Activated CD4-positive, alpha-beta memory T cell treated with anti-CD3 and anti-CD28 coated beads for 36 hours (primary cell): ENCODE measurements at places on chromosomes 4 and X. TPM values are rescaled to one million over a fixed set of nuclear protein-coding genes. Genes with fewer than 3 reads are reported as not detected.

DNA sequence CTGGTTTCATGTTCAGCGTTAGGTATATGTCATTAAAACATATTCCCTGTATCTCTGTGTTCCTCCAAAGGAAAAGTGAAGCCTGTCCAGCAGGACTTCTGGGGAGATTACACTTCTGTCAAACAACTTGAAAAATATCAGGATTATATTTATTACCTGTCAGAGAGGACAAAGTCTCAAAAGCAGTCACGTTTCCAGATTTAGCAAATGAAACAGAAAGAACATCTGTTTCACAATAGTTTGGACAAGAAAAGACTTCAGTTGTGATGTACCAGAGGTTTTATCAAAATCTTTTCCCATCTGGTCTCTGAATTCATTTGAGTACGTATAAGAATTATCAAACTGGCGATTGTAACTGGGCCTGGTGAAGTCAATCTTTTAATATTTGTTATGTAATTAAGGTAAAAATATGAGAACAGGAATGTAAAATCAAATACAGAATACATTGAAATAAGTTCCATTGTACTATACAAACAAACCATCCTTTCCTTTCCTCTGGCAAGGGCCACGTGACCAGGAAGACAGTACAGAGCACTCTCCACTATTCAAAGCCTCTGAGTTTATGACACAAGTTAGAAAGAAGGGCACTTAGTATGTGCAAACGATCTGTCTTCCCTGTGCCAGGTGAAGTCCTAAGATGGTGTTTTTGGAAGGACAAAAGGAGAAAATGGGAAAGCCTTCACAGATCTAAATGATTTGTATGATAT lies 3.2 kb downstream of the CASP3 start:
- no peak for DNase-seq

DNA sequence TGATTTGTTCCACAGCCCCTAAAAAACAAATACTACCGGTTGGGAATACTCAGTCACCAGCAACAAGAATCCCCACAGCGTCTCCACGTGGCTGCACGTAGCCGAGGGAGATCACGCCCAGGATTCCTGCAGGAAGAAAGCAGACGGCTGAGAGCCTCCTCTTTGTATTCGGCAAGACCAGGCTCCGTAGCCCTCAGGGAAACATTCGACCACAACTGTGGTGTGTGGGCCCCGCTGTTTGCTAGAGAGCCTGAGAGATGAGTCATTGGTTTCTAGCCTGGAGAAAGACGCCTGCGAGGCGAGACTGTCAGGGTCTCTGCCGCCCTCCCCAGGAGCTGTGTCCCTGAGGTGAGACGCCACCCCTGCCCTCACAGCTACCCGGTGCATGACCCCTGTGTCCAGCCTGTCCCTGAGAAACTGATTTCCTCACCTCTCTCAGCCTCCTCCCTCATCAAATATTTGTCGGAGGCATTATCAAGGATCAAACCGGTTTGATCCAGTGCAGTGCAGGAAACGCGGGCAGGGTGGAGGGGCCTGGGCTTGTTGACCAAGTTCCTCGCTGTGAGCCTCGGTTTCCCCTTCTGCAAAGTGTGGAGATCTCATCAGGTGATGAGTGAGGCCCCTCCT lies 4.7 kb upstream of the S100P start:
- DNase-seq: peak; percentile 92

GRCh38 chr4:147102596-147102995 lies 156.9 kb upstream of the TTC29 start:
- no peak for DNase-seq

DNA sequence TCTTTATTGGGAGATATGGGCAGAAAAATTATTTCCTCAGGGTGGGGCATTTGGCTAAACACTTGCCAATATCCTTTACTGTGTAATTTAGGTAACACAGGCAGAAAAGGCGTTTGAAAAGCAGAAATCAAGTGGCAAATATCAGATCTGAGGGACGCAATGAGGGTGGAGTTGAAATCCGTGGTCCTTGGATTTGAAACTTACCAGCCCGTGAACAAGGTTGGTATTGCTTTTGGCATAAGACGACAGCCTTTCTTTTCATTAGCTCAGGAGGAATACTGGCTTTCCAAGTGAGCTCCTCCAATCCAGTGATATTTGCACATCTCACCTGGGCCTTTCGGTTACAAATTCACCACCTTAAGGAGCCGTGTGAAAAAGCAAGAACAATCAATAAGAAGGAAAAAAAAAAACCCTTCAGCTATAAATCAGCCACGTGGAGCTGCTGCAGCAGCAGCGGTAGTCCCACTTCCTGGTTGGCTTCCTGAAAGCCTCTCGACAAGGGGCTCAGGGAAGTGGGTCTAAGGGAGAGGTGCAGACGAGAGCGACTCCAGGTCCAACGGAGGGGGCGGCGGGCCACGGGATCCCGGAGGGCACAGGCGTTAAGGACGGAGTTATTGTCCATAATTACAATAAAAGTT lies 734 bp upstream of the GALNT7 start:
- peak; percentile 35 for DNase-seq

Gene NUDT11
- total RNA-seq: 2.8 TPM

DNA sequence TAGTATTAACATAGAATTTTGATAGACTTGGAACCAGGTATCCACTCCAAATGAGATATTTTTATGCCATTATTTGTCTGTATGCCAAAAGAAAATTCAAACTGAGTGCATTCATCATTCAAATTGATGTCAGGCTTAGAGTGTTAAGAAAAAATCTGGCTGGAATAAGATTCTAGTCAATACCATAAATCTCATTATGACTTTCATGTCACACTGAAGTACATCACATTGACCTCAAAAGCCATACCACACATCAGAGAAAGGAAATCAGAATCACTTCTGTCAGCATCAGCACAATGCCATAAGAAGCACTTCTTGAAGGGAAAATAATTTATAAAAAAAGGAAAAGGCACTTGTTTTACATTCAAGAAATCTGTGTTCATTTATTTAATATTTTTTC lies 119.0 kb upstream of the BMP3 start:
- DNase-seq: no peak

- no peak for DNase-seq
Measured at GRCh38 chr4:177185579-177185978, 124.1 kb upstream of the NEIL3 start.

Gene COL4A6
- not detected for total RNA-seq
